ENCODE measurements at places on chromosomes 12 and 14. TPM values are rescaled to one million over a fixed set of nuclear protein-coding genes. Genes with fewer than 3 reads are reported as not detected.

The IL31 gene
- total RNA-seq = not detected

The TAS2R7 gene
- not detected for total RNA-seq

The NXPH4 gene
- total RNA-seq = 4.3 TPM

The RNASE7 gene
- 0.16 TPM for total RNA-seq

The INHBE gene
- total RNA-seq = 12.2 TPM

The CNOT2 gene
- total RNA-seq = 85.9 TPM

The ZNF664 gene
- 58.1 TPM for total RNA-seq

GRCh38 chr12:7899755-7900154 lies 27.0 kb upstream of the SLC2A14 start:
- no peak for DNase-seq

DNA sequence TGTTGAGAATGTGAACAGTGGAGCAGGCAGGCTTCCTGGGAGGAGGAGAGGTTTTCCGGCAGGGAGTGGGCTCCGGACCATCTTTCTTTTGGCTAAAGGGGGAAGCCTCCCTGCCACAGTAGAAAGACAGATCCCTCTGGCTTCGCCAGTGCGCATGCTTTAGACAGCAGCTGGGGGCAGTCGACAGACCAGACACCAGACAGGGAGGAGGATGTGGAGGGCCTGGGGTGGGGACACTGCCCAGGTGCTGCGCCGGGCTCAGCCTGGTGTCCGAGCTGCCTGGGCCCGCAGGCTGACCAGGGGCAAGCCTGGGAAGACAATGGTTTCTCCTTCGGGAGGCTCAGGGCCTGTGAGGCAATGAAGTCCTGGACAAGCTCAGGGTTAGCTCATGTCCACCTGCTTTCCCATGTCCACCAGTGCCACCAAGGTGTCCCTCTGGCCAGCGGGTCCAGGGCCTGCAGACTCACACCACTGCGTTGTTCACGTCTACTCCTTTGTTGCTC lies 67.3 kb downstream of the PRIMA1 start:
- DNase-seq = no peak

DNA sequence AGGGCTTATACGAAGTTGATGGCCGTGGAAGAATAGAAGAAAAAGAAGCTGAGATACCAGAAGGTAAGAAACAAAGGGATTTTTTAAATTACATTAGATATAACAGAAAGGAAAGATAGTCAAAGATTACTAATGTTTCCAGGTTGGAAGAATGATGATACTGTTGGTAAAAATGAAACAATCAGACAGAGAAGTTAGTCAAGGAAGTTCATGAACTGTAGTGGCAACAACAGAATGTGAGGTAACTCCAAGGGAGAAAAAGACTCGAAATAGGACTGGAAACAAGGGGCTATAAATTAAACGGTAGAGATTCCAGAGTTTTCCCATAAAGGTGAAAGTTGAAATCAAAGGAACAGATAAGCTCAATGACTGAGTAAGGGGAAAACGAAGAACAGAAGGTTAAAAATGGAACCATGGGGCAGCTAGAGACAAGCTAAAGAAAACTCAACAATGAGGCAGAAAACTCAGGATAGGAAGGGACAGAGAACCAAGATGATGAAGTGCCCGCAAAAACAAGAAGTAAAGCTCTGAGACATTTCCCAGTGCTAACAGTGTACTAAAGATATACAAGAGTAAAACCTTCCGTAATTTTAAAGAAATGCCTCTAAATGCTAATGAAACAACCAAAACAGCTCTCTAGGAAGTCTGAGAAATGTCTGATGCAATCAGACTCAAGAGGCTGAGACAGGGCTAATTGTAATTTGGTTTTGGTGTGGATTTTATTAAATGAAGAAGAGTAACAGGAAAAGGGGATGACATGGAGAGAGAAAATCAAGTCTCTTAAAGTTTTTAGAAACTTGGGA lies 70.0 kb downstream of the PPP2R5E start:
- no peak for DNase-seq

DNA sequence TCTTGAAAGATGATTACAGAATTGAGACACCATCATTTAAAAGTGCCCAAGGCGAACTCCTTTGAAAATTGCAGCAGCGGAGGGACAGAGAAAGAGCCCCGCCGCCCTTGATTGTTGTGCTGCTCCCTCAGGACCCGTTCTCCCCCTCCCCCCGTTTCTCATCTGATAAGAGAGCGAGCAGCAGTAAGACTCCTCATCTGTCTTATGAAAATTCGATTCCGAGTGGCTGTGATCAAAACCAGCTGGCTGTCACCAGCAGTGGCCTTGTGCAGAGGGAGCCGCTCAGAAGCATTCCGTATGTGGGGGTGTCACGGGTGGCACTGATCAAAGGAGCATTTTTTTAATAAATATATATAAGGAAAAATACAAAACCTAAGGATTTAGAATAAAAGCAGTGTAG lies 78.0 kb upstream of the GPATCH2L start:
- DNase-seq = no peak

DNA sequence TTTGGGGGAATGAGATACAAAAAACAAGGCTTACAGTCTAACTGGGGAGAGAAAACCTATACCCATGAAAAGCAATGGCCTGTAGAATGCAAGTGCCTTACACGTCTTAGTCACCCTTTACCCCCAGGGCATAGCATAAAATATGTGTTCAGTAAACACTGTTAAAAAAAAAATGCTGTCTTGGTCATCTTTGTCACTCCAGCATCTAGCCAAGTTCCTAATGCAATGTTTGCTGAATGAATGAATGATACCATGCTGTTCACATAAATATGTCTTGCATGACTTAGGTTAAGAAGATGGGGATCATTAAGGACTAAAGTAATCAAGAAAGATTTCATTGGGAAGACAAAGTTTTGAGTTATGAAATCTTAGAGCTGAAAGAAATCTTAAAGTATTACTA lies 38.5 kb downstream of the PPP2R5E start:
- no peak for DNase-seq

- no peak for DNase-seq
These were observed 6.4 kb upstream of the RNU6-8 start for GRCh38 chr14:32209471-32209870.

DNA sequence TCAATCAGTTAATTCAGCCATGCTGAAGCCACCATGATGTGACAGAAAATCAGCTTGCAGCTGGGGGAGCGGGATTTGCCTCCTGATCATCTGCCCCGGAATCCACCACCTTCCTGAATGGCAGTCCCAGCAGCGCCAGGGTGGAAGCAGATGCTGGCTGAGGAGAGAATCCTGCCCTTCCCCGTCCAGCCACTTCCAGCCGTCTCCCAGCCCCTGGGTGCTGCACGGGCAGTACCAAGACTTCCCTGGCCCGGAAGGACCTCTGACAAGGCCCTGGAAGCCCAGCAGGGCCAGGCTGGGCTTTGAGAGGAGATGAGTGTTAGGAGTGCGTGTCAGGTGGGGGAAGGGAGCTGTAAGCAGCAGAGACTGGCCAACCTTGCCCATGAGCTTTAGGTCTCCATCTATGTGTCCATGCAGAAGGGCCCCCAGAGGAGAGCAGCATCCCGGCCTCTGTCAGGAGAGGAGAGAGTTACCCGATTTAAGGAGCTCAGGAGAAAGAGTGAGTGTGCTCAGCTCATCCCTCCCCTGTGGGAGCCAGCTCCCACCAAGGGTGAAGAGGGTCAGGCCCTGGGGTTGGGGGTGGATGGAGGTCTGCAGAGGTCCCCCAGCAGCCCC lies 69.3 kb downstream of the EID3 start:
- DNase-seq = no peak

GRCh38 chr12:10260927-10261326 lies 46.7 kb upstream of the KLRD1 start:
- no peak for DNase-seq

- DNase-seq = no peak
These were observed 43.6 kb downstream of the NOC4L start for GRCh38 chr12:132187646-132188450.

DNA sequence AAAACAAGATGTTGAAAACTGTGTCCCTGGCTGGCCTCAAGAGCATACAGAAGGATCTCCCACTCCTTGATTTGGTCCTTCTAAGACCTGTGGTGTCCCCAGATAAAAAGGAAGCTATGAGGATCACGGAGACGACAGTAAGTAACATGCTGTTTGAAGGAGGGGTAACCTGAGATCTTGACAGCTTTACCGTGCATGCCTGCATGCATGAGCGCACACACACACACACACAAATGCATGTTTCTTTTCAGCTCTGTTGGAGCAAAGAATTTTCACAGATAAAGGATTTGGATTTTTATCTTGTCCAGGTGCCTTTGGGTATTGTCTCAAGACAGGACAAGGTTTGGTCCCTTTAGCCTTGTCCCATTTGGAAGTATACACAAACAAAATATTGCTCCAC lies 411.6 kb upstream of the CCDC196 start:
- no peak for DNase-seq

GRCh38 chr12:94954029-94954685 lies 49.3 kb downstream of the NDUFA12 start:
- DNase-seq = peak; percentile 85

- DNase-seq = no peak
These were observed 73.0 kb downstream of the DNAI7 start for GRCh38 chr12:25121916-25122315.

DNA sequence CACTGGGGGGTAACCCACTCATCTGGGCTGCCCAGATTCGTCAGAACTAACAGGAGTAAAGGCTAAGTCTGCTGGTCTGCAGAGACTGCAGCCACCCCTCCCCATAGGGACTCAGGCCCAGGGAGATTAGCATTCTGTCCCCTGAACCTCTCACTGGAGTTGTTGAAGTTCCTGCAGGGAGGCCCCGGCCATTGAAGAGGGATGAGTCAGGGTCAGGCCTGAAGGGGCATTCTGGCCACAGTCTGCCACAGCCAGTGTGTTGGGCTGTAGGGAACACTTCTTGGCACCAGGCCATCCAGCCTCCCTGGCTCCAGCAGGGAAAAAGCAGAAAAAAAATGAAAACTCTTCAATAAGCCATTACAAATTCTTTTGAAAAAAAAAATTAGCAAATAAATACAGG lies 35.3 kb downstream of the KLRK1 start:
- DNase-seq = peak; percentile 70

- DNase-seq = no peak
These were observed 208.5 kb downstream of the FOXG1 start for GRCh38 chr14:28975084-28975483.

DNA sequence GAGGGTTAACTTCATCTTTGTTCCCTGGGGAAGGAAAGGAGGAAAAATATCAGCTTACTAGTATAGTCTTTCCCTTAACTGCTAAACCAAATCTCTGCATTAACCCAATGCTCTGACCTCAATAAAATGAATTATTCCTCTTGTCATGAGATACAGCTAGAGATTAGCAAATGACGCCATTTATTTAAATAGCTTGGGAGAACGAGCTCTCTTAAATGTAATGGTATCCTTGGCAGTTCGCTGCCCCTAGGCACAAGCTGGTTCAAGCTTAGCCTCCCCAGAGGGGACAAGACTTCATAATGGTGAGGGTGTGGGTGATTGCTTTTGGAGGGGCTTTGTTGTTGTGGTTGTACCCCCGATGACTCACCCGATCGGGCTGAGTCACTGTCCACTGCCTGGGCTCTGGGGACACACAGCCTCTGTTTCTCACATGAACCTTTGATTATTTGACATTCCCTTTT lies 19.6 kb downstream of the FNTB start:
- peak; percentile 47 for DNase-seq

GRCh38 chr14:50828721-50829488 lies 2.1 kb downstream of the NIN start:
- DNase-seq = no peak

- DNase-seq = no peak
These were observed 353.9 kb upstream of the TBX3 start for GRCh38 chr12:115037830-115038229.

DNA sequence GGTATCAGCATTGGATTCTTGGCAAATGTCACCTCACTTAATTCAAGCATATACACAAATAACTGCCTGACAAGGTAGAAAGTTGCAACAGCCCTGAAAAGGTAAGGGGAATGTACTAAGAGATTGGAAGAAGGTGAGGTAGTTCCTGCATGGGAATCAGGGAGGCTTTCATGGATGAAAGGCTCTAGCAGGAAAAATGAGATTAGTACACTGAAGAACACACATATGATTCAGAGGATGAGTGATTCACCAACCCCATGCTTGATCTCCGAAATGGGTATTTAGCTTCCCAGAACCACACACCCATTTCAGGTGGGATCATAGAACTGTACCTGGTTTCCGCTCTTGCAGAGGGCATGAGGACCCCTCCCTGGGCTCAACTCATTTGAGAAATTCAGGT lies 65.8 kb downstream of the PAH start:
- DNase-seq = no peak

GRCh38 chr12:117328556-117329100 lies 32.8 kb downstream of the NOS1 start:
- no peak for DNase-seq

DNA sequence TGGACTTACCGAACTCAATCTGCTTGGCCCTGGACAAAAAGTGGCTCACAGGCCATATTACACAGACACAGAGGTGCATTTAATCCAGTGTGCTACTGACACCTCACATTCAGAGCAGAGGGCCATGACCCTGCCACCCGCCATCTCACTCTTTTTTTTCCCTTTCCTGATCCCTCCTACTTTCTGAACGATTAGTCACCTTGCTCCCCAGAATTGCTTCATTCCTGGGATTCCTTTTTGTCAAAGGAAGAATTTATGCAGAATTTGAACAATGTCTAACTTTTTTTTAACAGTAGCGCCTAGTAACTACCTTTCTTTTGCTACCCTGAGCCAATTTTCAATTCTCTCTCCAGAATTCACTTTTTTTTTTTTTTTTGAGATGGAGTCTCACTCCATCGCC lies 4.6 kb downstream of the PKP2 start:
- DNase-seq = no peak

DNA sequence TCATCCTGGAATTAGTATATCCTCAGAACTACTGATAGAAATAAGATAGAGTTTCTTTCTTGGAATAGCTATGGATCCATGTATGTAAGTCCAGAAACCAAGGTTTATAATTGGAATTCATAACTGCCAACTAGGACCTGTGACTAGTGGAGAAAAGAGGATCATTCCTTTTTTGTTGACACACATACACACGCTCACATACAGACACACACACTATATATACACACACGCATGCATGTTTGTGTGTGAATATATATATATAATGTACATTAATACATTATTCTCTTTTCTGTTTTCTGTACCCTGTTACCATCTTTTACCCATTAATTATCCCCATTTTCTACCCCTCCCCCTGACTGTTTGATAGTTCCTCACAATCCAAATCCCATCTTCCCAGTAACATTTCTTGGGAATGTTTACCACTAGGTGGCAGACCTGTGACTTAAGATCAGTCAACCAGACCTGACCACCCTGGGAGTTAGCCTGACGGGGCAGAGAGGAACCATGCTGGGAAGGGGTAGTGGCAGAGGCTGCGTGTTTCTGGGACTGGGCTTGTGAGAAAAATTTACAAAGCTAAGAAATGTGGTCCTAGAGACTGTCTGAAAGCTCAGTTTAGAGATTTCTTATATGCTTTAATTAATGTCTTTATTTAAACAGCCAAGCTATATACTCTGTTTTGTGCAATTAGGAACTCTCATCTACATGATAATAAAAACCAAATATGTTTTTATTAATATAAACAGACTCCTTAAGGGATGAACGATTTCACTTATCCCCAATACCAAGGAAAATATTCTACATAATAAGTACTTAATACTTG lies 308.0 kb downstream of the PPFIA2 start:
- DNase-seq = peak; percentile 68

GRCh38 chr12:104230304-104231095 lies 14.9 kb downstream of the TXNRD1 start:
- DNase-seq = no peak

- DNase-seq = peak; percentile 76
These were observed 84.3 kb upstream of the NCOR2 start for GRCh38 chr12:124651516-124652273.

GRCh38 chr14:78653173-78653572 lies 483.0 kb downstream of the NRXN3 start:
- DNase-seq = no peak

GRCh38 chr12:127559349-127560040 lies 707.5 kb upstream of the TMEM132C start:
- peak; percentile 99 for DNase-seq

All from myocyte (in vitro differentiated cells).